T follicular helper cell (primary cell): ENCODE measurements at places on chromosomes 7 and 10.

- DNase-seq, result peak; percentile 4
These were observed 25.3 kb downstream of the GARIN1A start for GRCh38 chr7:128697302-128697905.

- no peak for DNase-seq
These were observed 417.1 kb downstream of the SUGCT start for GRCh38 chr7:40551685-40552576.

DNA sequence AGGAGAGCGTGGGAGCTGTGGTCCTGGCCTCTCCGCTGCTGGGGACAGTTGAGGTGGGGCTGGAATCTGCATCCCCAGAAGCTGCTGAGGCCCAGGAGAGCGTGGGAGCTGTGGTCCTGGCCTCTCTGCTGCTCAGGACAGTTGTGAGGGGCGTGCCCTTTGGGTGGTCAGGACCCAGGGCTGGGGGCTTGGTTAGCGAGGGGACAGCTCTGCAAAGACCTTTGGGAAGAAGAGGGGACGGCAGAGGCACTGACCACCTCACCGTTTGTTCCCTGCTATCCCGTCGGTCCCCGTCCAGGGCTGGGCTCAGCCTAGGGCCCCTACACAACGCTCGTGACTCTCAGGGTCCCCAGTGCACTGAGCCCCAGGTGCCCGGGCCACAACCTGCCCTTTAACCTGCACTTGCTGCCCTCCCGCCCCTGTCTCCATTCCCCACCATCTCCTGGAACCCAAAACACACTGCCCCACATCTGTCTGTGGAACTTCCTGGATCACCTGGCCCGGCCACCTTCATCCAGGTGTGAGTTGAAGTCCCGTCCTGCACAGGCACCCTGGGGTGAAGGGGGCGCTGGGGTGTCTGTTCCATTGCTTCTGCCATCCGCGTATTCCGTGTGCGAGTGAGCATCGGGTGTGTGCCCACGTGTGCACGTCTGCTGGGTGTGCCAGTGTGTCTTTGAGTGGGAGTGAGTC lies 14.1 kb downstream of the FOXL3 start:
- no peak for DNase-seq

- no peak for DNase-seq
These were observed 8.9 kb downstream of the HOXA4 start for GRCh38 chr7:27121684-27122076.

GRCh38 chr10:127290850-127291249 lies 94.5 kb upstream of the INSYN2A start:
- DNase-seq, result no peak

DNA sequence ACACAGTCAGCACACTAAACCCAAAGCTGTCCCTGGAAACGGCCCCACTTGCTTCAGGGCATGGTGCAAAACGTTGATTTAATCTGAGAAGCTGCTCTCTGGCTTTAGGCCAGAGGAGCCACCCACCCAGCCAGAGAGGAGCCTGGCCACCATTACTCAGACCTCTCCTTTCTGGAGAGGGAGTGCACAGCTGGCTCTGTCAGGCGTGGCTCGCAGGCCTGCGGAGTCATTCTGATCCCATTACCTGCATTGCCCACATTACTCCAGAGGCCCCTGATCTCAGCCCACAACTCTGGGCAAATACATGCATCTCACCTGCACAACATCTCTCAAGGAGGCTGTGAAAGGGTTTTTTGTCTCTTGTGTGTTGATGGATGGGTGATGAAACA lies 370.0 kb upstream of the IGFBP3 start:
- DNase-seq, result no peak

- DNase-seq, result no peak
These were observed 279.2 kb upstream of the PHYHIPL start for GRCh38 chr10:58897236-58897635.

DNA sequence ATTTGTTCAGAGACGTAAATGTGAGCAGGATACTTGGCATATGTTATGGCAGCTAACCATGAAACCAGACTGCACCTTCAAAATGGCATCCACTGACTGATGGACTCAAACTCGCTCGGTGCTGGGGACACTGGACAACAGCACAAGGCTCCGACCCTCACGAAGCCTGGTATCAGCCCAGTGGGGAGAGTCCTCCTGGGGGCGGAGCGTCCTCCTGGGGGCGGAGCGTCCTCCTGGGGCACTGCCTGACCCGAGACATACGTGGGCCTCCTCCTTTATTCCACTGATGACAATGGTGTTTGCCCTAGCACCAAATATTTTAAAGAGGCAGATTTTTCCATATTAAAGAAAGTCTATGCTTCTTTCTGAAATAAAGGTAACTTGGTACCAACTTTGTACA lies 39.5 kb downstream of the ESYT2 start:
- DNase-seq, result no peak

- no peak for DNase-seq
These were observed 27.1 kb downstream of the EEPD1 start for GRCh38 chr7:36180121-36180520.

GRCh38 chr10:111473361-111473760 lies 396.5 kb downstream of the ADRA2A start:
- no peak for DNase-seq

DNA sequence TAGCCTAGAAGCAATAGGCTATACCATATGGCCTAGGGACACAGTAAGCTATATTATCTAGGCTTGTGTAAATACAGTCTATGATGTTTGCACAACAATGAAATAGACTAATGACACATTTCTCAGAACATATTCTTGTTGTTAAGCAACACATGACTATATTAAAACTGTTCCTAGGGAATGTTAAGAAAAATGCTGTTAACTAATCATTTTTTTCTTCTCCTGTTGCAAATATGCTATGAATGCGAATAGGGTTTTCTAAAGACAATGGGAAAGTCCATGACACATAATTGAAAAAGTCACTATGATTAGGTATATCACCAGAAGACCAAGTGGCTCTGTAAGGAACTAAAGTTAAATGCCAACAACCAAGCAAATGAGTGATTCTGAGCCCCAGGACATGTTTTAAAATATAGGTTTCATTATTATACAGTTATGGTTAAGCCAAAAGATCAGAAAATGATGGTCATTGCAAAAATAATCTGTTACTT lies 454.0 kb upstream of the SORCS1 start:
- no peak for DNase-seq

DNA sequence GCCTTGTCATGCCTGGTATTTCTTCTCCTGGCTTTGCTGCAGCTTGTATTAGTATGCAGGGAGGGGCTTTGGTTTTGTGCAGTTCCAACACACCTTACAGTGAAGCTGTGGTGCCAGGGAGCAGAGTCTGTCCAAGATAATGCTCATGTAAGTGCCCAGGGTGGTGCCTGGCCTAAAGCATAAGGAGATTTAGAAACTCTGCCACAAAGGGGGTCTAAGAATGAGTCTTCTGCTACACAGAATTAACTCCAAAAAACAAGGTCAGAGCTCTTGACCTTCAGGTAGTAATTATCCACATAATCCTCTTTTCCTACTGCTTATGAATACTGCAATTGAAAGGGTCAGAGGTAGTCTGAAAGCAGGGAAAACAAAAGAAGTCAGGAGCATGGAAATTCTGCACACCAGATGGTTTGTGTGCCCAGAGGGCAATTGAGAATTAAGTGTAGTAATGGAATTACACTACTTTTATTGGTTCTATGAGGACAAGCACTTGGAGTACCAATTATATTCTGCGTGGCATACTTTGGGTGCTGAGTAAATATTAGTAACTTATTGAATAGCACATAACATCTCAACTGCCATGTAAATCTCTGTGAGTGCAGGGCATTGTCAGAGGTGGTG lies 121.5 kb downstream of the KAT6B start:
- DNase-seq, result no peak

GRCh38 chr7:17436126-17436525 lies 137.7 kb downstream of the AHR start:
- no peak for DNase-seq

DNA sequence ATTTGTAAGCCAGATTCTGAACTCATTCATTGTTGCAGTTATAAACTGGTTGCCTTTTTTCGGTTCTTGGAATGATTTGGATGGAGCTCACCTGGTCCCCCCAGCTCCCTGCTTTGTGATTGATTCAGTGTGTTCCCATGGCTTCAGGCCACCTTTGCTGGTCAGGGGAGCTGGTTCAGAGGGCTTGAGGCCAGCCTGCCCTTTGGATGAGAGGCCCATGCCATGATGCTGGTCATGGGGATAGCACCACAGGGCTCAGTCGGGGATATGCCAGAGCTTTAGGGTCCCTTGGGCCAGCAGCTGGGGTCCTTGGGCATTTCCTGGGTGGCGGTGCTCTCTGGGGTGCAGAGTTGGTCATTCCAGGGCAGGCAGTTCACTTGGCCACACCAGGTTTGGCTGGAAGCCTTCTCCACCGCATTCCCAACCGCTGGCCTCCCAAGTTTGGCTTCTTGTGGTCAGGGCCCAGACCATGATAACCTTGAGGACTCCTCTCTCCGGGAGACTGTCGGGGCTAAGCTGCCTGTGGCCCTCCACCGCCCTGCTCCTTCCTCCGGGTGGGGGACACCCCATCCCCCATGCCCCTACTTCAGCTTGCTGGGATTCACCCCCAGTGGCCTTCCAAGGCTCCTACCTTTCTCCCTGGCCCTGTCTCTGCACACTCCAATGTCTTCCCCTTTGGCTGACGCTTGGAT lies 65.1 kb downstream of the MGMT start:
- DNase-seq, result no peak
